ENCODE measurements at places on chromosomes 13 and 19.
A peak's percentile ranks its signal among the peaks of the same experiment; 100 is the strongest.

DNA sequence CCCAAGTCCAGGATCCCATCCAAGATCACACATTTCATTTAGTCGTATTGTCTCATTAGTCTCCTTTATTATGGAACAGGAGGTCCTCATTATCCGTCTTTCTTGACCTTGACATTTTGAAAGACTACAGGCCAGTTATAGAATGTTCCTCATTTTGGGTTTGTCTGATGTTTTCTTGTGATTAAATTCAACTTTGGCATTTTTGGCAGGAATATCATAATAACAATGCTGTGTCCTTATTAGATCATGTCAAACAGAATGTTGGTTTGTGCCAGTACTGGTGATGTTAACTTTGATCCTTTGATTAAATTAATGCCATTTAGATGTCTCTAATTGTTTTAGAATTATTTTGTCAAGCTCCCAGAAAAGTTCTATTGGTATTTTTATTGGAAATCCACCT is 106.5 kb upstream of the FRY start:
- DNase-seq: no peak

DNA sequence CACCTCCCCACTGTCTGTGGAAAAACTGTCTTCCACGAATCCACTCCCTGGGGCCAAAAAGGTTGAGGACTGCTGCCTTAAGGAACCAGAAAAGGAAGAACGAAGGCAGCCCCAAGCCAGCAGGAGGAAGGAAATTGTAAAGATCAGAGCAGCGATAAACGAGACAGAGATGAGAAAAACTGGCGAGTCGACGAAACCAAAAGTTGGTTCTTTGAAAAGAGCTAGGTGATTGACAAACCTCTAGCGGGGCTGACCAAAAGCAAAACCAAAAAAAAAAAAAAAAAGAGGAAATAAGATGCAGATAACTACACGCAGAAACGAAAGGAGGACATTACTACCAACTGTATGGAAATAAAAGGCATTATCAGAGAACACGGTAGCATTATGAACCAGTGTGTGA is 76.9 kb downstream of the GADD45B start:
- no peak for DNase-seq

GRCh38 chr13:28553971-28554370 is 59.0 kb upstream of the FLT1 start:
- DNase-seq: no peak

- no peak for DNase-seq
Observed at GRCh38 chr19:55674459-55674840, 576 bp upstream of the EPN1 start.

- no peak for DNase-seq
Observed at GRCh38 chr13:113195360-113195759, 13.1 kb downstream of the PCID2 start.

DNA sequence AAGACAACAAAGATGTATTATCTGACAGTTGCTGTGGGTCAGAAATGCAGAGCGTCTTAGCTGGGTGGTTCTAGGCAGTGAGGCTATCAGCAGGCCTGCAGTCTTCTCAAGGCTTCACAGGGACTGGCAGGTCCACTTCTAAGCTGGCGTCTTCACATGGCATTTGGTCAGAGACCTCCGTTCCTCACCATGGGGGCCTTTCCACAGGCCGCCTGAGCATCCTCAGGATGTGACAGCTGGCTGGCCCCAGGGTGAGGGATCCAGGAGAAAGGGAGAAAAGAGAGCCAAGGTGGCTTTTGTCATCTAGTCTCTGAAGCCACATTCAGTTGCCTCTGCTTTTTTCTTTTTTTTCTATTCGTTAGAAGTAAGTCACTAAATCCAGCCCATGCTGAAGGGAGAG is 50.3 kb downstream of the FGF14 start:
- DNase-seq: no peak

DNA sequence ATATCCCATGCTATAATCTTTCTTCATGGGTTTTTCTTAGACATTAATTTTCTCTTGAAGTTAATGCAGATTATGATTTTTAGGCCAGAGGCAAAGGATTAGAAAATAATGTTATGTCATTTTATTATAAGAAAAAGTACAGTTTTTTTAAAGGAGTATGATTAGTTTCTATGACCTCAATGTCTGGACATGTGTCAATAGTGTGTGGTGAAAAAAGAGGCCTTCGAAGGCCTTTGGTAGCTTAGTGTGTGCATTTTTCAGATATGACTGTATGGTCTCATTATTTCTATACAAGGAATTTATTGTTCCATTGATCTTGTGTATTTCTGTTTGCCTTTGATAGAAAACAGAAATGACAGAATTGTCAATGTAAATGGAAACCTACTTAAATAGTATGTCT is 195.6 kb downstream of the GPC5 start:
- no peak for DNase-seq

DNA sequence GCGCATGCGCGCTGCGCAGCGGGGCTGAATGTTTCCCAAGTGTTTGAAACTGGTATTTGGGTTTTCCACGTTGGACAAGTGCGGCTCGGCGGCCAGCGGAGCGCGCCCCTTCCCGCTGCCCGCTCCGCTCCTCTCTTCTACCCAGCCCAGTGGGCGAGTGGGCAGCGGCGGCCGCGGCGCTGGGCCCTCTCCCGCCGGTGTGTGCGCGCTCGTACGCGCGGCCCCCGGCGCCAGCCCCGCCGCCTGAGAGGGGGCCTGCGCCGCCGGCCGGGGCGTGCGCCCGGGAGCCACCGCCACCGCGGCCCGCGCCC is at the start of gene ING1:
Gene ING1, plus strand, starts transcription at position 59 of the 311 bp plus-strand sequence. CDS start 450 bp downstream, outside the sequence.
- no peak for DNase-seq

DNA sequence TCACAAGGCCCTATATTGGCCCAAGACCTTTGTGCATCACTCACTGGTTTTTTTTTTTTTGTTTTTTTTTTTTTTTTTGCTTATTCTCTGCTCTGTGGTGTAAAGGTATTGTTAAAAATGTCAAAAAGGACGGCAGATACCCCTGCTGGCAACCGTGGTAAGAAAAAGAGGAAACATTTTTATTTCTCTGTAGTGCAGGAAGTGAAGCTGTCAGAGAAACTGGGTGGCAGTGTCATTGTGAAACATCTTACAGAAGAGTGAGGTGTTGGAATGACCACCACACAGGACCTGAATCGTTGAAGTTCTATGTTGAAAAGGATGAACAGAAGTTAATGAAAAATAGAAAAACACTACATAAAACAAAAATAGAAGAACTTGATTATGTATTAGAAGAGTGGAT is 346.4 kb downstream of the FGF9 start:
- DNase-seq: no peak

GRCh38 chr19:5434970-5435641 is 20.1 kb upstream of the ZNRF4 start:
- DNase-seq: no peak

GRCh38 chr19:10289167-10289835 is 451 bp upstream of the ICAM5 start:
- DNase-seq: no peak

- no peak for DNase-seq
Observed at GRCh38 chr13:37109051-37109678, 3.7 kb upstream of the CSNK1A1L start.

GRCh38 chr13:91660076-91660415 is 261.6 kb downstream of the GPC5 start:
- DNase-seq: no peak

DNA sequence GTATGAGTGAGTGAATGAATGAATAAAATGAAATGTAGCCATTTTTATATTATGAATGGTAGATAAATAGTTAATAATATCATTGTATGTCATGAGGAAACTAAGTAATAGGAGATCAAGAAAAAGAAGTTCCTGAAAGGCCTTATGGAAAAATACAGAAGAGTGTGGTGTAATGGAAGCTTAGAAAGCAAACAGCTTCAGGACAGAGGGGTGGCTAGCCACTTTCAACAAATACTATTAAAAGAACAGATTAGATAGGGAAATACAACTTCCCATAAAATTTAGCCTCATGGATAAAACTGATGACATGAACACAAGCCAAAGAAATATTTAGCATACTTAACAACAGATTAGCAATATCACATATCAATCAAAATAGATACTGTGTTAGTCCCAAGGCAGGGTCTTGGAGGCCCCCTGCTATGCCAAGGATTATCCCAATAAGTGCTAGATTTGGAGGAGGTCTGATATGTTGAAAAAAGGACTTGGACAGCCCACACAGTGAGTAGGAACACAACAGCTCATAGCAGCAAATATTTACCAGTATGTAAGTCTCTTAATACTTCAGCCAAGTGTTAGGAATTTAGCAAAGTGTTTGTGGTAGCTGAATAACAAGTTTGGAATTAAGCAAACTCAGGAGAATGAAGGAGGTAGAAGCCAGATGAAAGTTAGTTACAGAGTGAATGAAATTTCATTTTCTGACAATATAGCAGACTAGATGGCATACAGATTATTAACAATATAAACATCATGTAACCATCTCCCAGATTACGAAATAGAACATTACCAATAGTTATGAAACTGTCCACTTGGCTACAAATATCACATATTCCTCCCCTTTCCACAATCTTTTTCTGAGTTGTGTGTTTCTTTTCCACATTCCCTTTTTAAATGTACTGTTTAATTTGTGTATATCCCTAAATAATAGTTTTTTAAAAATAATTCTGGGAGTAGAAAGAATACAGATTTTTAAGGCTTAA is 1632.0 kb downstream of the PCDH9 start:
- no peak for DNase-seq

DNA sequence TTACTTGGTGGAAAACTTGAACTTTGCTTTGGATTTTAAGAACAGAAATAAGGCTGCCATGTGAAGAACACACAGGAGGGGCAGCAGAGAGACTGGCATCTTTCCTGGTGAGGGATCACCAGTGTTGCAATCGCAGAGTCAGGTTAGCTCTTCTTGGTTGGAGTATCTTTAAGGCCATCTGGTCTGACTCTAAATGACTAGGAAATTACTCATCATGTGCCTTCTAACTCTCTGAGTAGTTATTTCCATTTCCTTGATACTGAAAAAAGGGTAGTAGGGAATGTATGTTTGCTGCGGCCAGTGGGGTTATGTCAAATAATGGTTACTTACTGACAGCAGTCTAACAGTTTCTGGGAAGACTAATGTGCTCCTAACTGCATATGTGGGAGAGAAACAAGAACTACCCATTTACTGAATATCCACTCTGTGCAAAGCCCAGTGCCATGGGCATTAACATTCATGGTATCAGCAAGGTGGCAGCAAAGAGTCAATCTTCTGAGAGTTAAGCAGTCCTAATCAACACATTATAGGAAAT is 122.1 kb downstream of the COG6 start:
- no peak for DNase-seq

DNA sequence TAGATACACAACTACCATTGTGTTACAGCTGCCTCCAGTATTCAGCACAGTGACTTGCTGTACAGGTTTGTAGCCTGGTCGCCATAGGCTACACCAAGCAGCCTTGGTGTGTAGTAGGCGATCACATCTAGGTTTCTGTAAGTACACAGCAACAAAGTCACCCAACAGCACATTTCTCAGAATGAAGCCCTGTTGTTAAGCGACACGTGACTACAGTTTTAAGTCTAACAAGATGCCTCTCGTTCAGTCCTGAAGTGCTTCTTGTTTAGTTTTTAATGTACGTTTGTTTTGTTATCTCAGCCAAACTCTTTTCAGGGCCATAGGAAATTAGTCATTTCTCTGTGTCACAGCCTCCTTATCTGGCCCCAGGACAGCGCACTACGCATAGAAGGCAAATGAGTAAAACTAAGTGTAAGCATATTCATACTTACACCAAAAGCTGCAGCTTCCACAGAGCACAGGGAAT is 50.0 kb upstream of the GPR183 start:
- no peak for DNase-seq

- DNase-seq: no peak
Observed at GRCh38 chr13:25633093-25633492, 261.3 kb downstream of the ATP8A2 start.

GRCh38 chr19:57515255-57515654 is 11.9 kb upstream of the ZNF549 start:
- DNase-seq: no peak

- DNase-seq: no peak
Observed at GRCh38 chr19:51983361-51983760, 3.3 kb downstream of the ZNF350 start.

DNA sequence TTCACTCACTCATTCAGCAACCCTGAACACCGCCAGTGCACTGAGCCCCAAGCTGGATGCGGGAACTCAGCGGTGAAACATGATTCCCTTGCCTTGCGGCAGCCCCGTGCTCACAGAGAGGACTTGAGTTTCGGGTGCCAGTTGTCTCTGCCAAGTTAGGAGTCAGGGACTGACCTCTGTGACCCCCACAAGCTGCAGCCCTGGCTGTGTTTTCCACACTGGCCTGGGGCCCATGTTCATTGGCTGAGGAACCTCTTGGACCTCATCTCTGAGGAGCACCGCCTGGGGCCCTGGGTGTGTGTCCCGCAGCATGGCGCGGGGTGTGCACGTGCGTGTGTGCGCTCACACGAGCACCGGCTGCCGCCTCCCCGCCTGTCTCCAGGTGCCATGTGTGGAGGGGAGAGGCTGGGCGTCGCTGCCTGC is 31.0 kb downstream of the CAPN12 start:
- peak; percentile 80 for DNase-seq

- no peak for DNase-seq
Observed at GRCh38 chr13:25652764-25653163, 281.0 kb downstream of the ATP8A2 start.

GRCh38 chr19:11479090-11479897 is 1.6 kb downstream of the ELAVL3 start:
- no peak for DNase-seq

DNA sequence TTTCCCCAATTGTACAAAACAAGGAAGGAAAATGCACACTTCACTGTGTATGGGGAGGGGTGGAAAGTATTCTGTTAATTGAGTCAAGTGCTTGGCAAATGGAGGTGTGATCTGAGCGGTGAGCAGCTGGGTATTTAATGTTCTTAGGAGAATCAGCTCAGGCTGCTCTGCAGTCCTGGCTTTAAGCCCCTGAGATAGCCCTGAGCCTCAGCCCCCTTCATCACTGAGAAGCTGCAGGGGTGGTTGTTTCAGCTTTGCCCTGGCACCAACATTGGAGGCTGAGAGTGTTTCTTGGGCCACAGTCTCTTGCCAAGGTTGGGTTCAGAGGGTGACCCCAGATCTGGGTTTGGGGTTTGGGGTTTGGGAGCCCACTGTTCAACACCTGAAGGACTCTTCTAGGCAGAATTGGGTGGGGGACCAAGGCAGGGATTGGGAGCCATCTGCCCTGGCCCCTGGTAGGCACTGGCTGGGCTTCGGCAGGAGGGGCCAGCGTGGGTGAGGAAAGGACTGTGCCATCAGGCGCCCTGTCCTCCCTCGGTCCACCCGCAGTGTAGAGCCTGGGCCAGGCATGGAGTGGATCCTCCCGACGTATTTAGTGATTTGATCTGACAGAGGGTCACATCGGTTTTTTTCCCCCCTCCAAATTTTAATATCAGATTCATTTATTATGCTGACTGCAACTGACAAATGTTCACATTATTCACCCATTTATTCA is 66.7 kb upstream of the ZNF536 start:
- DNase-seq: no peak

Data from uterus (tissue), 4 donors.